ENCODE measurements at places on chromosomes 11 and 22.

DNA sequence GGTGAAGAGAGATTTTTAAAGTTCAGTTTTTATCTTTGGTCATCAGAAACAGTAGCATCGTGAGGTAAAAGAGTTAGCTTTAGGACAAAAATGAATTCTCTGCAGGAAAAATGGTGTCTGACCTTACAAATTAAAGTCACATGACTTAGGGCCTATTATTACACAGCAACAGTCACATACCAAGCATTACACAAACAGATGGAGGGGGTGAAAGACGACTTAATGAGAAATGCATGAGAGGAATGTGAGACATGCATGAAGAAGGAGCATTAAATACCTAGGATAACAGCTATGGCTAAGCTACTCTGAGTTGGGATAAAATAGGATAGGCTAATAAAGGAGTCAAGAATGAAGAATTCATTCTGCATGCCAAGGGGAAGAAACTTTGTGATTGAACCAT, 77.5 kb downstream of the BLID start:
- no peak for DNase-seq

- DNase-seq: no peak
These were observed 1.2 kb downstream of the MAP4K2 start for GRCh38 chr11:64801561-64802369.

DNA sequence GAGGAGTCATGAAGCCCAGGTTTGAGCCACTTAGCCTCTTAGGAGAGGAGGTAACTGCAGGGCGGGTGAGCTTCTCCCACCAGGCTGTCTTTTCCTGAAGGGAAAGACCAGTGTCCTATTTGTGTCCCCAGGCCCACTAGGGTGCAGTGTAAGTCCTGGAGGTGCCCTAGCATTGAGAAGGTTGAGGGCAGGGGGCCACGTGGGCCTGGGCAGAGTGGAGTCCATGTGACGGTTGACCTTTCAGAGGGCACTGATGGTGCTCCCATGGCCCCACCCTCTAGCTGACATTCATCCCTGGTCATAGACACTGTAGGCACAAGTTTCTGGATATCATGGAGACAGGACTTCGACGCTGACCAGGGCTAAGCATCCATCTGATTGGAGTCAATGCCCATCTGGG, 44.1 kb upstream of the TP53I11 start:
- no peak for DNase-seq

DNA sequence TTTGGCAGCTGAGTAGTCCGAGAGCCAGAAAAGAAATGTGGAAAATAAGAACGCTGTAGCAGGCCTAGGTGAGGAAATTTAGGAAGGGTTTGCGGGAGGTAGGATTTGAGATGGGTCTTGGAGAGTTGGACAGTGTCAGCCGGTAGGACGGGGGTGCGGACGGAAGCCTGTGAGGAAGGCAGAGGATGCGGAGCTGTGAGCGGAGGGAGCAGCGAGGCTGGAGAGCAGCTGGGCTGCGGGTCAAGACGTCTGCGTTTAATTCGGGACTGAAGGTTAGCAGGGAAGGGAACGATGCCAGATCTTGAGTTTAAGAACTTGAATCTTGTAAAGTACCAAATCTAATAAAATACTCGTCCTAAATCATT, 669 bp upstream of the TIGD3 start:
- no peak for DNase-seq

DNA sequence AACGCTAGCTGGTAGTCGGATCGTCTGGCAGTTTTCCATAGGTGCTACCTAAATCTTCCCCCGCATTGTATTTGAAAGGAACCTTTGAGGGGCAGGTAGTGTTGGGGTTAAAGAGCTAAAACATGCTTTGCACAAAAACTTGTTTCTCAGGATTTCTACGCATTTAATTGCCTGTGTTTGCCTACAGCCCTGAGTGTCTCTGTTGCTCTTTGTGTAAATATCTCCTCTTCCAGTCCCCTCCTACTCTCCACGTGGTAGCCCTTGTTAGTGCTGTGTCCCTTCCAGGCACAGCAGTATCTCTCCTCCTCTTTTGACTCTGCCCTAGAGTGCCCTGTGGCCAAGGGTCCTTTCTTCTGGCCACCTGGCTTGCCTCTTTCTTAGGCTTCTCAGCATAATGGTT, 81.7 kb downstream of the BARX2 start:
- DNase-seq: no peak

GRCh38 chr22:41725510-41726110, 26.3 kb downstream of the MEI1 start:
- DNase-seq: no peak

GRCh38 chr11:60235321-60235720, 7.6 kb downstream of the MS4A4E start:
- DNase-seq: no peak

DNA sequence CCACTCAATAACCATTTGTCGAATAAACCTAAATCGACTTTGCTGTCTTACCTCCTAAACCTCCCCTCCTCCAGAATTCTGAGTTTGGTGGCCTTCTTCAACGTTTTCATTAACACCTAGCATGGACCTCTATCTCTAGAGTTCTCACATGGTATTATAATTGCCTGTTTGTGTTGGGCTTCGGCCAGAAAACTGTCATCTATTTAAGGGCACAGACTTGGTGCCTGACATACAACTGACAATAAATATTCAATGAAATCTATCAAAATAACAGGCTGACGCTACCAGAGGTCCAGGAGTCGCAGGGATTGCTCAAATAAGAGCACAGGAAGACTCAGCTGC, 687 bp downstream of the ALKBH8 start:
- DNase-seq: no peak

DNA sequence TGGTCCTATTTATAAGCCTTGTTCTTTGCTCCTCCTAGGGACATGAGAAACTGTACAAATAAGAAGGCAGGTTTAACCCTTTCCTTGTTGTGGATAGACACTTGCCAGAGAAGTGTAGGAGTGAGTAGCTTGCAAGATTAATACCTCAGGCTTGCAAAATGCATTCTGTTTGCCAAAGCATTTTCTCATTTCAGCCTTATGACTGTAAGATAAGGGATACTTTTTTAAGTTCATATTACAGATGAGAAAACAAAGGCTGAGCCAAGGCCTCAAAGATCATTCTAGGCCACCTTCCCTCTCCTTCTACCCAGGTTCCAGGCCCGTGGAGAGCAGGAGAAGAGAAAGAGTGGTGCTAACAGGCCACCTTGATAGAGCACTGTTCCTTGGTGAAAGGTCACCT, 46.8 kb downstream of the TRIM29 start:
- DNase-seq: no peak

- peak; percentile 0 for DNase-seq
These were observed 368.6 kb downstream of the OPCML start for GRCh38 chr11:133163463-133164419.

DNA sequence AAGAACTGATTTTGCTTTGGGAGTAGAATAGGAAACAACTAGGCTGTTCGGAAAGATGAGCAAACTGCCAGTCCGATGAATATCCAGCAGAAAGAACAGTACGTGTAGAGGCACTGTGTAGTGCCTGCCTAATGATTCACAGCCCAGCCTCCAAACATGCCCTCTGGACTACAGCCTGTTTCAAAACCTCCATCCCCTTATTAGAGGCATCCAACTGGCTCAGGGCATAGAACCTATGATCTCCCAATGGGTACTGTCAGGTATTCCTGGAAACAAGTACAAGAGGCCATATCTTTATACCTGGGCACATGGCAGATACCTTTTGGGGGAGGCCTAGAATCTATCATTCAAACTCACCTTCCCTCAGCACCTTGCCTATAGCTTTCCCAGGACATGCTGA, 4.9 kb downstream of the RRP8 start:
- no peak for DNase-seq

GRCh38 chr11:116166573-116167465, 606.0 kb downstream of the BUD13 start:
- DNase-seq: no peak

GRCh38 chr11:61702701-61703312, 22.6 kb downstream of the DAGLA start:
- DNase-seq: no peak

DNA sequence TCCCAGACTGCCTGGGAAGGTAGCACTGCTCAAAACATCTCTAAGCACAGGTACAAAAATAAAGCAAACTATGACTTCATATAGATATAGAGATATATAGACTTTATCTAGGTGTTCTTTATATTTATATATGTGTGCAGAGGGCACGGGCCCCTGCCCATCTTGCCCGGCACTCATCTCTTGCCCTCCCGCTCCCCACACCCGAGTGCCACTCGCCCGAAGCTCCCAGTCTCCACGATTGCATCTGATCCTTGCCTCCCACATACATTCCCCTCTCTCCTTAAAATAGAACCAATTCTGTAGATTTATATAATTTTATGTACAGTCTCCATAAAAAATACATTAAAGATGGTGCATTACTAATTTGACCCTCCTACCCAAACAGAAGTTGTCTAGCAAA, 55.5 kb downstream of the IGSF9B start:
- no peak for DNase-seq

GRCh38 chr22:32674925-32675825, 126.3 kb upstream of the TIMP3 start:
- DNase-seq: no peak

DNA sequence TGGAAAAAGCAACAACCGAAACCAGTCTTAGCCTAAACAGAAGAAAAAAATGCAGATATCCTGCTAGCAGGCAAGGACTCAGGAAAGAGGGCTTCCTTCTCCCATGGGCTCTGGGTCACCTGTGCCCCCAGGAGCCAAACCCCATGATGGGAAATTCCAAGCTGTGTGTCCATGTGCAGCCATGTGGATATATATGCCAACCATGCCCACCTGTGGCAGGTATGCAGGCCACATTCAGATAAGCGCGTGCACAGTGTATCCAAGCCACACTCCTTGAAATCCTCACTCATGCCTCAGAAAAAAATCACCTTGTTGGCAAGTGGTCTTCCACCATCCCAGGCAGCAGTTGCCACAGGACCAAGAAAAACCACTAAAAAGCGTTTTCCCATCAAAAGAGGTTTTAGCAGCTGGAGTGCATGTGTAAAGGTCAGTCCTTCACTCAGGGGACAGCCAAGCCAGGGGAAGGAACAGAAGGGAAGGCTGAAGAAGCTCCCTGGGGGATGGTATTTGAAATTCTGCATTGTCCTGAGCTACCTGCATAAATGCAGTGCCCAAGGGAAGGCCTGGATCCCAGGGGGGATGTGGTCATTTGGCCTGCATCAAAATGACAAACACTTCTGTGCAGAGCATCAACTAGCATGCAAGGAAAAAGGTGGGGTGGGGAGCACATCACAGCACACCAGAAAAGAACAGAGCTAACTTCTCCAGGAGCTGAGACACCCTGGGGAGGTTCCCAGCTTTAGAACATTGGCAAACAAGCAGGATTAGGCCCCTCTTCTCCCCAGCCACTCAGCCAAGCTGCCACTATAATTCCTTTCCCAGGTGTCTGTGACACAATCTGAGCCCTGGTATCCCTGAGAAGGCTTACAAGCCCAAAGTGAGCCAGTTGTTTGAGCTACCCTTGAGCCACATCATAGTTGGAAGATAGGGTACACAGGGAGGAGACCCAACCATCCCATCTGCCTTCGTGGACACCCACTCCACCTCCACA, 76.2 kb downstream of the GALNT18 start:
- DNase-seq: no peak

DNA sequence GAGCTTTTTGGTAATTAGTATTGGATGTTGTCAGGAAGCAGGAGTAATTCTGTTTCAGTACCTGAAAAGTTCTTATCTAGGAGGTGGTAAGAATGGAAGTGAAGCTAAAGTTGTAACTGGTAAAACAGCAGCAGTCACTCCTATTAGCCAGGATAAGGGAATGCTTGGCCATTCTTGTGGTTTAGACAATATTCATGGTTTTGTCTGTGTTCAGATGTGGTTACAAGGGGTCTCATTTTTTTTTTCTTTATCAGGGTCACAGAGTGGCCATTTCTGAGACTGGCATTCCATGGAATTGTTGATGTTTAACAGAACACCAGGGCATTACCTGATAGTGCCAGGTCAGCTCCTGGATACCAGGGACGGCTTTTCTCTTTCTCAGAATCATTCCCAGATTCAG, 23.8 kb downstream of the TAF1D start:
- no peak for DNase-seq

DNA sequence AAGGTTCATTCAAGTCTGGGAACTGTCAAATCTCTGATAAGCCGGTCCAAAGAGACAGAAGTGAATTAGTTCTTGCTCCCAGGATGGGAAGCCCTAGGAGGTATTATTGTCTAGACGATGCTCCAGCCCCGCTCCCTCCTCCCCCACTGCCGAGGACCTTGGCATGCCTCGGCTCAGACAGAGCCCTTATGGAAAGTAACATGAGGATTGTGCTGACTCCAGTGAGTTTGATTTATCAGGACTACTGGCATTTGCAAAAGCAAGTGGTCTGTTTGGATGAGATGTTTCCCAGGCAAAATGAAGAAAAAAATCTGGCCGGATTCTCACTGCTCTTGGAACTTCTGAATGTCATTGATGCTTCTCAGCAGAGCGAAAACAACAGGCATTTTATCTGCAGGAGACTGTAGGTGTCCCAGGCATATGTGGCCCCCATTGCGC, 341.0 kb downstream of the ETS1 start:
- no peak for DNase-seq

- no peak for DNase-seq
These were observed 15.5 kb downstream of the CASP5 start for GRCh38 chr11:105007463-105007862.

DNA sequence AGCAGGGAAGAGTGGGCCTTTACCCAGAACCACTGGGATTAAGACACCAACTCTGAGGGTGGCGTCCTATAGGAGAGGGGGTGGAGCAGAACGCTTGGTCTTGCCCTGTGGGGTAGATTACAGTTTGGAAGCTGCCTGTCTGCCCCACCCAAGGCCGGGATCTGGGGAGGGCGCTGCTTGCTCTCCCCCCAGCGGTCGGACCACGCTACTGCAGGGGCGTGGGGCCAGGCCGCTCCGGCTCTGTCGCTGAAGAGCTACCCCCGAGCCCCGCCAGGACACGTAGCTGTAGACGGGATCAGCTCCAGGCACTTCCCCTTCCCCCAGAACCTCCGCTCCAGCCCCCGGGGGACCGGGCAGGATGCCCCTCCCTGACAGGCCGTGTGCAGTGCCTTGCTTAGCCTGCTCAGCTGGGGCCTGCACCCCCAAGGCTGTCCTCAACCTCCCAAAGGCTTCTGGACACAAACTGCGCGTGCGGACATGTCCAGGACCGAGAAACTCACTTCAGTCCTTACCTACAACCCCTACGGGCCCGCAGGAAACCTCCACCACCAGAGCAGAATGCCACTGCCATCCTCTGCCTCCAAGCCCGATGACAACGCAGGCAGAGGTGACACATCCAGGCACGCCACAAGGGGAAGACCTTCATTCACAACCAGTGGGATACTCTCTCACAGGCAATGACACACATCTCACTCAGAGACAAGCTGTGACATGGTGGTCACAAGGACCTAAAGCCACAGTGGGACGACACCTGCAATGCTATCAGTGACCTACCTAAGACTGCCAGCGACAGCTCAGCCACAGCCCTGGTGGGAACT, 3.6 kb downstream of the AHNAK start:
- DNase-seq: no peak

DNA sequence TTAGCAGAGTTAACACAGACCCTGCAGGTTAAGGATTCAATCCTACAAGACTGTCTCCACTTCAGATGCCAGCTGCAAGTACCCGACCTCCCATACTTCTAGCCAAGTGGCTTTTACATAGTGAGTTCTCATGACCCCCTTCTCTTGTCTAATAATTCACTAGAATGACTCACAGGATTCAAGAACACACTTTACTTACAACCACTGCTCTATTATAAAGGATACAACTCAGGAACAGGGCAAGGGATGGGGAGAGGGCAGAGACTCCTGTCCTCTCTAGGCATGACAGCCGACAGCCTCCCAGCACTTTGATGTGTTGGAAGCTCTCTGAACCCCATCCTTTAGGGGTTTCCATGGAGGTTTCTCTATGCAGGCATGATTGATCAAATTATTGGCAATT, 60.0 kb downstream of the MYO18B start:
- no peak for DNase-seq

All from stimulated activated CD4-positive, alpha-beta T cell treated with anti-CD3 and anti-CD28 coated beads, Interleukin-15, amount 100 ng/mL, for 48 hours (primary cell).